ENCODE measurements at places on chromosomes 1 and 21.

- no peak for DNase-seq
Measured at GRCh38 chr21:44865561-44866280, 7.8 kb downstream of the PTTG1IP start.

DNA sequence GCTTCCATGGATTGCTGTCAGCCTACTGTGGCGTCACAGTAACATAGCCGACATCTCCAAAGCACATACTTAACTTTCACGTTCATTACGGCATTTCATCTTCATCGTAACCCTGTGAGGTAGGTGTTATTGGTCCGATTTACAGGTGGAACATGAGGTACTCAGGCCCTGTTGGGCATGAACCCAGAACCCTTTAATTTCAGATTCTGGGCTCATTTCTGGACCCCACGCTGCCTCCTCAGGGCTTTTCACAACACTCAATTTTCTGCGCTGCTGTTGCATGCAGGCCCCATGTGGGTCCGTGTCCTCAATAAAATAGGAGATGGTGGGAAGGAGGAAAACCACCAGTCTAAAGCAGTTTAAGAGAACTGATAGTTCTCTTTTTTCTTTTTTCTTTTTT lies 39.6 kb downstream of the UBE2T start:
- no peak for DNase-seq

DNA sequence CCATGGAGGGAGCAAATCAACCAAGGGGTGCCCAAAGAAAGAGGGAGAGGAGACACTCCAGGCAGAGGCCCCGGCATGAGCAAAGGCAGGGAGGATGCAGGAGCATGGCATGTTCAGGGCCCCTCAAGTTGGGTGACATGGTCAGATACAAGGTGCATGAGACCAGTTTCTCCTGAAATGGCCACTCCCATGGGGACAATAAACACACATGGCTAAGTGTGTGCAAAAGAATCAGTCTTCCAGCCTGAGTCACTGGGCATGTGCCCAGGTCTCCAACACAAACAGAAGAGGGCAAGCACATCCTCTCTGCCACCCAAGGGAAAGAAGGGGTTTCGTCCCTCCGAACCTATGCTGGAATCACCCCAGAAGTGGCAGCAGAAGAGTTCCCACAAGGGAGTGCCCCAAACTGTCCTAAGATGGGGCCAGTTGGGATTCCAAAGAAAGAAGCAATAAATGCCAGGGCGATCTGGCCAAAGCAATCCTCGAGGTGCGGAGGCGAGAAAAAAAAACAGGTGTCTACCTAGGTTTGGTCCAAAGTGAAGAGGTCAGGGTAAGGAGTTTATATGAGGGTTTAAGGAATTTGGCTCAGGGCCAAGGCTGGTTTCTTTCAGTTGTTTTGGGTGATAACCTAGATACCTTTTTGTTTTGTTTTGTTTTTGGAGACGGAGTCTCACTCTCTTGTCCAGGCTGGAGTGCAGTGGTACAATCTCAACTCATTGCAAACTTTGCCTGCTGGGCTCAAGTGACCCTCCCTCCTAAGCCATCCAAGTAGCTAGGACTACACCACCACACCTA lies 13.2 kb downstream of the CASP9 start:
- no peak for DNase-seq

- no peak for DNase-seq
Measured at GRCh38 chr1:222372221-222372620, 175.7 kb downstream of the HHIPL2 start.

DNA sequence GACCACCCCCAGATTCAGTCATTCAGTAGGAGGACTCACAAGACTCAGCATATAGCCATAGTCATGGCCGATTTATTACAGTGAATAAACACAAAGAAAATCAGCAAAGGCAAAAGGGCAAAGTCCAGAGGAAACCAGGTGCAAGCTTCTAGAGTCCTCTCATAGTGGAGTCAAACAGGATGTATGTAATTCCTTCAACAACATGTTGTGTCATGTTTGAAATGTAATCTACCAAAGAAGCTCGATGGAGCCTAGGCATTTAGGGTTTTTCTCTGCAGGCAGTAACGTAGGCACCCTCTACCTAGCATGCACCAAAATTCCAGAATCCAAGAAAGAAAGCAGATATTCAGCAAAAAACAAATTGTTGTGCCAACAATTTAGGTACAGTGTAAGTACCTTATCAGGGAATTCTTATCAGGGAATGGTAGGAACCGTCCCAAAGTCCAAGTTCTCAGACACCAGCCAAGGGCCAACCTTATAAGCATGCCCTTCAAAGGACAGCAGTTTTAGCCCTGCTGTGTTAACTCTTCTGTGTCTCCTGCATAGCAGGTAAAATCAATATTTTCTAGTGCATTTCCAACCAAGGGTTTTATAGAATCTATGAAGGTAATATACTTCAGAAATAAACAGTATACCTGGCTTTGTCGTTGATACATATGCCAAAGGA lies 16.1 kb upstream of the SLAMF6 start:
- no peak for DNase-seq

DNA sequence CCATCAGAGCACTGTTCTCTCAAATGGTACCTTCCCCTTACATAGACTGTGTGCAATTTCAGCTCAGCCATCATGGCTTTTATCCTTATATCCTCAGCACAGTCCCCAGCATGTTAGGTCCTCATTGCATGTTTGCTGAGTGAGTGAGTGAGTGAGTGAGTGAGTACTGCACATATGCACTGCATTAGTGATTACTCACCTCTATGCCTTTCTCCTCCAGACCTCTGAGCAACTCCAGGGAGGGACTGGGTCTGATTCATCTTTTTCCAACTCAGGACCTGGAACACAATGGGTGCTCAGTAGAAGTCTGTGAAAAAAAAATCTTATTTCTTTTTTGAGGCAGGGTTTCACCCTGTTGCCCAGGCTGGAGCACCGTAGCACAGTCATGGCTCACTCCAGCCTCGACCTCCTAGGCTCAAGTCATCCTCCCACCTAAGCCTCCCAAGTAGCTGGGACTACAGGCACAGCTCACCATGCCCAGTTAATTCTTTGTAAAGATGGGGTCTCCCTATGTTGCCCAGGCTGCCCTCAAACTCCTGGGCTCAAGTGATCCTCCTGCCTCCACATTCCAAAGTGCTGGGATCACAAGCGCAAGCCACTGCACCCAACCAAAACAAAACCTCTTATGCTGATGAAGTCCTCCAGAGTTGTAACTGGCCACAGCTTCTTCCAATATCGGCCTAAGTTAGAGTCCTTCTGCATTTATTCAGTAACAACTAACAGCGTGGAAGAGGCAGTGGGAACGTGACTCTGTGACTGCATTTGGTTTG lies 23.7 kb downstream of the RNU5D-1 start:
- DNase-seq, result no peak

DNA sequence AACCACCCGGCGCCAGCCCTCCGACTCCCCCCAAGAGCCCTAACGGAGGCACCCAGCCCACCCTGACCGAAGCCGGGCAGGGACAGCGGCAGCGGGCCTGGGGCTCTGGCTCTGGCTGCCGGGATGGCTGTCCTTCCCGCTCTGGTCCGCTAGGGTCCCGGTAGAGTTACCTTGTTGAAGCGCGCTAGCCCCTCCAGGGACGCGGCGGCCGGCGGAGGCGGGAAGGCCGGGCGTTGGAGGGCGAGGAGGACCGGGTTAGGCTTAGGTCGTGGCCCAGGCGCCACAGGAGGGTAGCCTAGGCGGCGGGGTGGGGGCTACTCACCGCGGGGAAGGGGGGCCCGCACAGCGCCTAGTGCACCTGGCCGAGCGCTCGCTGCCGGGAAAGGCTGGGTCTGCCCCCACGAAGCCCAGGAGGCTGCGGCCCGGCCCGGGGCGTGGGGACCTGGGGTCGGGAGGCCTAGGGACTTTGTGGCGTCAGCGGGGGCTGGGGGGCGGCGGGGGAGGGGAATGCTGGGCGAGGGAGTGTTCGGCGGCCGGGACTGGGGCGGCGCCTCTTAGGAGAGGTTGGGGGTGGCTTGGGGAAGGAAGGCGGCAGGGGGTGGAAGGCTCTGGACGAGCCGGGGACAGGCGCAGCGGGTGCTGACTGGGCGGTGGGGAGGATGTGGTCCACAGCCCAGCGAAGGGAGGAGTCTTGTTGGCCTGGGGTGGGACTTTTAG lies at the start of gene TRIM17:
Gene TRIM17 (minus strand): TSS at position 645 of the 717 bp plus-strand sequence. CDS start 1,789 bp downstream, outside the sequence.
- no peak for DNase-seq

DNA sequence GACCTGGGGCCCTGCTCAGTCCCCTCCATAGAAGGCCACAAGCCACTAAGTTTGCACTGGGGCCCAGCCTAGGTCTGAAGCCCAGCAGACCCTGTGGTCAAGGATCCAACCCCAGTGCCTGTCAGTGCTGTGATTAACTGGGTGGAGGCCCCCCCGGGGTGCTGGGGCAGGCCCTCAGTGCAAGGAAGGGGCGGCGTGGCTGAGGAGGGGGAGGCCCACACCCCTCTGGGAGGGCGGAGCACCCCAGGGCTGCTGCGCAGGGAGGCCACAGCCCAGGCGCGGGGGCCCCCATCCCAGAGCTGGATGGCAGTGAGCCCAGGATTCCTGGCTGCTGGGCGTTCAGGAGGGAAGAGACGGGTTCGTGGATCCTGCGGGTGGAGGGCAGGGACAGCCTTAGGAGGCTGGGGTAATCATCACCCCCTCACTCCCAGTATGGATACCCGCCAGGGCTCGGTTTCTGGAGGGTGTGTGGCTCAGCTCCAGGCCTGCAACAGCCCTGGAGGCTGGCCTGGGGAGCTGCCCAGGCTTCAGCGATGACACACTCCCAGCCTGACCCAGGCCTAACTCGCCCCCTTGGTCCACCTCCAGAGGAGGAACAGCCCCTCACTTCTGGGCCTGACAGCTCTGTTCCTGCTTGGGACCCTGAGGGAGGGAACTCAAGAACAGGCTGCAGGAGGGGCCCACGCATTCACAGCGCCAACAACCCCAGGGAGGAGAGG lies 890 bp downstream of the GJC2 start:
- DNase-seq, result no peak

DNA sequence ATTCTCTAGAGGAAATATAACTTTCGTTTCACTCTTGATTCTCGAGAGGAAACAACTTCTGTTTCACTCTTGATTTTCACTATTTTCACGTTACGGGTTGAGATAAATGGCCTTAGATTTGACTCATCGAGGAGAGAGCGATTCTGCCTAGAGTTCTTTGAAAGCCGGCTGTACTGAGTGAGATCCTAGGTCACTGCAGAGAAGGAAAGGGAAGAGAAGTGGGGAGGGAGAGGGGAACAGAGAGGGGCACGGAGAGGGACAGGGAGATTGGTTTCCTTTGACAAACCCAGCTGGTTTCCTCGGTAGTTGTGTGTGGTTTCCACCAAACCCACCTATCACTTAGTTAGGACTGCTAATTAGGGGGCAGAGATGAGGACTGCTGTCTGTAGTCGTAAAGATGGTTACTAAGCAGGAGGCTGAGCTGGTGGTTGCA lies 21.6 kb upstream of the GPR137B start:
- no peak for DNase-seq

DNA sequence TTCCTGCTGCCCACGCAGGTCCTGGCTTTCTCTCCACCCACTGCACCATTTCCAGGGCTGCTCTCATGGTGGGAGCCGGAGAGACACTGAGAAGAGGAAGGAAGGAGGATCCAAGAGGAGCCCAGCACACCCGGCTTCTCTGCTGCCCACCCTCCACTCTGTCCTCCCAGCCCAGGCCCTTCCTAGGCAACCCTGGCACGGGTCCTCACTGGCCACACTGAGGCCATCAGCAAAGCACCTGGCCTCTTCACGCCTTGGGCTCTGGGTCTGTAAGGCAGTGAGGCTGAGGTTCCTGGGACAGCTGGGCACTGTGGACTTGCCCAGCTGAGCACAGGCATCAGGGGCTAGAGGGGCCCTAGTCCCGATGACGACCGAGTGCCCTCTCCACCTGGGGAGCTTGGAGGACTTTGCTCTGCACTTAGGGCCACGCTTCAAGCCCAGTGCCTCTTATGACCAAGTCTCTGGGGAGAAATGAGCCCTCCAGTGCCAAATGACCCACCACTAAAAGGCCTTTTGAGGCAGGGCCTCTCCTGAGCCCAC lies 43.1 kb downstream of the PDE9A start:
- no peak for DNase-seq

DNA sequence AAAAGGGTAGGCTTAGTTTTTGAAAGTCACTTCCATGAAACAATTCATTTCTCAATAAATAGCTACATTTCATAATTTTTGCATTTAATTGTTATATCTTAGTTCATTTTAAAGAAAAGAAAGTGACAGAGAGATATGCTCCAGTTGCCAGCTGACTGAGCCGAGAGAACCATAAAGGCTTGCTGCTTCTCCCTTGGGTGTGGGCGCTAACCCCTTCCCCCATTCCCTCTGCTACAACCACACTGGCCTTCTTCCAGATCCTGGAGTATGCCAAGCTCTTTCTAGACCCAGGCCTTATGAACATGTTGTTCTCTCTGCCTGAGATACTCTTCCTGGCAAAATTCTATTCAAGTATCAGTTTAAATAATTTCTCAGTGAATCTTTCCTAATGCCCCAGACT lies 12.3 kb downstream of the SORT1 start:
- no peak for DNase-seq

GRCh38 chr1:47219590-47220220 lies 12.3 kb downstream of the TAL1 start:
- no peak for DNase-seq

GRCh38 chr1:55427606-55428005 lies 212.4 kb upstream of the USP24 start:
- DNase-seq, result no peak

- DNase-seq, result no peak
Measured at GRCh38 chr1:248599396-248599795, 1.9 kb upstream of the OR2T10 start.

GRCh38 chr1:179372160-179372559 lies 6.4 kb downstream of the AXDND1 start:
- DNase-seq, result no peak

- DNase-seq, result no peak
Measured at GRCh38 chr21:14536929-14537328, 9.2 kb downstream of the SAMSN1 start.

GRCh38 chr21:44828362-44829056 lies 10.6 kb upstream of the SUMO3 start:
- no peak for DNase-seq

DNA sequence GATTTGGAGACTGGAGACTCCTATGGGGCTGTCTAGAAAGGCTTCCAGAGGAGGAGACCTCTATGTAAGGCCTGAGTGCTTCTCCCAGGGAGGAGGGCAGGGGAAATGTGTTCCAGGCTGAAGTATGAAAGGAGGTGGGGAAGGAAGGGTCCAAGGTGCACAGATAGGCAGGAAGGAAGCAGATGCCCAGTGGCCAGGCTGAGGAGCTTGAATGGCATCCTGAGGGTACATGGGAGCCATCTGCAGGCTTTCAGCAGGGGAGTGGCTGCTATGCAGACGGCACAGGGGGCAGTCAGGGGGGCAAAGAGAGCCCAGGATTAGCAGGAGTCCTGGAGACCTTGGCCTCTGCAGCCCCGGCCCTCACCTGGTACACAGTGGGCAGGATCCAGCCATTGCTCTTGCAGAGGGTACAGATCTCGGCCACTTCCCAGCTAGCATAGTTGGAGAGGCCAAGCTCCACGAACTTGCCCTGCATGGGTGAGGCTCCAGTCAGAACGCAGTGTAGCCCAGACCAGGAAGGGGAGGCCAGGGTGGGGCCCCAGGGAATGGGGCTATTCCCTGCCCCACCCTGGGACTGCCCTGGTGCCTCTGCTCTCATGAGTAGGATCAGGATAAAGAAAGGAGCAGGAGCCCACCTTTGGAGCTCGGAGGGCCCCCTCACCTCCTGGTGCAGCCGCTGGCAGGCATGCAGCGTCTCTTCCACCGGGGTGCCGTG lies 4.0 kb downstream of the AKR7A2 start:
- no peak for DNase-seq

- DNase-seq, result no peak
Measured at GRCh38 chr21:31132574-31133242, 94.4 kb upstream of the KRTAP19-8 start.

Measured in activated CD8-positive, alpha-beta memory T cell treated with anti-CD3 and anti-CD28 coated beads for 48 hours (primary cell).